NCI-H446 treated with DMSO at 0.1 percent for 48 hours (cell line): ENCODE measurements at places on chromosomes 5 and 9.

GRCh38 chr5:174552428-174552827 is 172.0 kb upstream of the MSX2 start:
- DNase-seq = no peak

DNA sequence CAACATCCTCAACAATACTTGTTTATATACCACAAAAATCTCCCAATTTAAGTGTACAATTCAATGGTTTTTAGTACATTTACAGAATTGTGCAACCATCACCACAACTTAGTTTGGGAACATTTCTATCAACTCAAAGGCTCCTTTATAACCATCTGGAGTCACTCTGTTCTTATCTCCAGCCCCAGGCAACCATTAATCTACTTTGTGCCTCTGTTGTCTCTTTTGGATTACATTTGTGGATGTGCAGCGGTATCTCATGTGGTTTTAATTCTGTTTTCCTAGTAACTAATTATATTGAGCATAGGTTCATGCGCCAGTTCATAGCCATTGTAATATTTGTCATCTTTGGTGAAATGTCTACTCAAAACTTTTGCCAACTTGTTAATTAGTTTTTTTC is 14.4 kb downstream of the ADAMTS19 start:
- DNase-seq = no peak

- DNase-seq = no peak
These were observed 347.5 kb upstream of the DAB2 start for GRCh38 chr5:39772307-39772706.

- no peak for DNase-seq
These were observed 3.0 kb downstream of the SLC12A7 start for GRCh38 chr5:1108865-1109174.

DNA sequence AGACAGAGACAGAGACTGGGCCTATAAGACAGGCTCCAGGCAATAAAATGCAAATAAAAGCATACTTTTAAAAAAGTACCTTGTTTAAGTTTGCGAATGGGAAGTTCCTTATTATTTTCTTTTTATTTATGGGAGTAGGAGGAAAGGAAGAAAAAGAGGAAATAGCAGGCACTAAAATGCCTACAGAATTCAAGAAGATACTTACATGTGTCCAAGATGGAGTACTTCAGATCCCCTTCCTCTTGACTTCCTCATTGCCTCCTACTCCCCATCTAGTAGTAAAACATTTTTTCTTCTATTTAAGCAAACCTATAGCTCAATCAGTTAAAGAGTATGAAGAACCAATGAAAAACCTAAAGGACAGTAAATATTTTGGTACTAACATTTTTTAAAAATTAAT is 24.8 kb downstream of the GKAP1 start:
- no peak for DNase-seq

GRCh38 chr9:131645078-131645776 is 94.6 kb downstream of the RAPGEF1 start:
- no peak for DNase-seq

DNA sequence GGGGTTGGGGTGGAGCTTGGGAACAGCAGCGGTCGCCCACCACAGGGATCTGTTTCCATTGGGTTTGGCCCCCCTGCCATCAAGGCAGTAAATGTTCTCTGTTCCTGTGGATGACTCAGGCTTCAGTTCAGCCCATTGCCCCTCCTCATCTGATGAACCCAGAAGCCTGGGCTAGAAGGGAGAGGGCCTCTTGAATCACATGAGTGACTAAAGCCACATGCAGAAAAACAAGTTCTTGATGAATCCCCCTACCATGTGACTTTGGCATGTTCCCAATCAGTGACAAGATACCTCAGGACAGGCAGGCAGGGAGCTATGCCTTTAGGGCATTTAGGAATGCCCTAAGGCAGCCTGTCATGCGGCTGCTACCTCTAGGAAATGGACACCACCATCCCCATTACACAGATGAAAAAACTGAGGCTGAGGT is 2.5 kb downstream of the SH3PXD2B start:
- DNase-seq = no peak

DNA sequence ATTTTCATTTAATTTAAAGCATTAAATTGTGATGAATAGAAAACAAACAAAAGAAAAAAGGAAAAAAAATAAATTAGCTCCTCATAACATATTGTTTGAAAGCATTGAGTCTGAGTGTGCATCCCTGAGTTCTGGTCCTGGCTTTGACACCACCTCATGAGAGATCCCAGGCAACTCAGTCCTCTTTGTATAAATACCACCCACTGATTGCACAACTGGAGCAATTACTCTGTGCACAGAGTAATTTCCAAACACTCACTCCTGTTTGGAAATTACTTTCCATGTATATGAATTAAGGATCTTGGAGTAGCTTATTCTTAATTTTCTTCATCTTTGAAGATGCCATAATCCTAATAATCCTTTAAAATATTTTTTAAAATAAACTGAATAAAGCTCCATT is 59.4 kb upstream of the C5orf46 start:
- DNase-seq = no peak

DNA sequence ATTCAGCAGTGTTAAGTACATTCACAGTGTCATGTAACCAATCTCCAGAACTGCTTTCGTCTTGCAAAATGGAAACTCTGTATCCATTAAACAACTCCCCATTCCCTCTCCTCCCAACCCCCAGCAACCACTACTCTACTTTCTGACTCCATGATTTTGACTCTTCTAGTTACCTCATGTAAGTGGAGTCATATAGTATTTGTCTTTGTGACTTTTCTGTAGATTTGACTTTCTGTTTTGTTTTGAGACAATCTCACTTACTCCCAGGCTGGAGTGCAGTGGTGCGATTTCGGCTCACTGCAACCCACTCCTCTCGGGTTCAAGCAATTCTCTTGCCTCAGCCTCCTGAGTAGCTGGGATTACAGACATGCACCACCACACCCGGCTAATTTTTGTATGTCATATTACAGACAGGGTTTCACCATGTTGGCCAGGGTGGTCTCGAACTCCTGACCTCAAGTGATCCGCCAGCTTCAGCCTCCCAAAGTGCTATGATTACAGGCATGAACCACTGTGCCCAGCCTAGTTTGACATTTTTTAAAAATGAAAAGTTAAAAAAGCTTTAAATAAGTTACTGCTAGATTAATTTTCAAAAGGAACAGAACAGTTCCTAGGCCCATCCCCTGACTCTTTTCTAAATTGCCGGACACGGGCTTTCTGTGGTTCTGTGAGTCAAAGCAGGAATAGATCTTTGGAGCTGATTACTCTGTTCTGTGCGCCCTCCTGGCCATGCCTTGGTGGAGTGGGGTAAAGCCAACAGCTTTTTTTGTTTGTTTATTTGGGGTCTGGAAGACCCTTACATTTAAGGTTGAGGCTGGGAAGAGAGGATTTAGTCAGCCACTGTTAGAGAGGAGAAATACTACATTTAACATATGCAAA is 59.3 kb downstream of the RALGPS1 start:
- no peak for DNase-seq
